ENCODE measurements at places on chromosomes 6 and 20.

DNA sequence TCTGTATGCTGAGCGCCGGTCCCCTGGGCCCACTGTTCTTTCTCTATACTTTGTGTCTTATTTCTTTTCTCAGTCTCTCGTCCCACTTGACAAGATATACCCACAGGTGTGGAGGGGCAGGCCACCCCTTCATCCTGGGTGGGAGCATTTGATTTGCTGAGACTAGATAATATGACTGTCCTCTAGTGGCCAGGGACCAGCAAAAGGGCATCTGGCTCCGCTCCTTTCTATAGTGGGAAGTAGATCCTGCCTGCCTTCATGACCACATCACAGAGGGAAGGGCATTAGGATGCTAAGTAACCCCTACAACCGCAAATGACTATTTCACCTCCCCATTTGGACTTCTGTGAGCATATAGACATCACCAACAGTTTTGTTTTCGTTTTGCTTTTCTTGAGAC is 64.5 kb downstream of the TRMT6 start:
- no peak for DNase-seq

- no peak for DNase-seq
These were observed 86.4 kb upstream of the POU3F2 start for GRCh38 chr6:98747960-98748359.

GRCh38 chr20:46324960-46325703 is 16.8 kb upstream of the CDH22 start:
- DNase-seq = no peak

DNA sequence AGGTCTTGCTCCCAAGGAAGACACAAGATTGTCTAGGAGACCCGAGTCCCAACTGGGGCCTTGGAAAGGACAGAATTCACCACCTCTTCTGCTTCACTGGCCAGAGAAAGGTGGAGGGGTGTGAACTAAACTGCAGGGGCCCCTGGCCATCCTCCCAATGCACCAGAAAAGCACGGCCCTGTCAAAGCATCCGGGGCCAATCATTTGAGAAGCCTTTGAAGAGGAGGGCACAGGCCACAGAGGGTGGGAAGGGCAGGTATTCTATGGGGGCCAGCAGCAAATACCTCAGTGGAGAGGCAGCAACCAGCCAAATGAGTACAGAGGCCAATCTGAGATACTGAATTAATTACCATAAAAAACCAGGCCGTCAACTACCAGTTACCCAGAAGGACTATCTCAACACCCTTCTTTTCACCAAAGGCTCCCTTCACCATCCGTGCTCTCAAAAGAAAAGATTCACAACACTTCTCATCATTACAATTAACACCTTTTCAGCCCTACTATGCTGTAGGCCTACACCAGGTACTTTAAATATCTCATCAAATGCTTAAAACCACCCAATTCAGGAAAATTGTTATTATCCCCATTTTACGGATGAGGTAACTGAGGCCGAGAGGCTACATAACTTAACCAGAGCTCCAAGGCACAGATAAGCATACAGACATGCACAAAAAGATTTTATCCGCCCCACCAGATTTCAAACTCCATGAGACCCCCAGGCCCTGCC is 50.7 kb downstream of the TRERF1 start:
- no peak for DNase-seq

DNA sequence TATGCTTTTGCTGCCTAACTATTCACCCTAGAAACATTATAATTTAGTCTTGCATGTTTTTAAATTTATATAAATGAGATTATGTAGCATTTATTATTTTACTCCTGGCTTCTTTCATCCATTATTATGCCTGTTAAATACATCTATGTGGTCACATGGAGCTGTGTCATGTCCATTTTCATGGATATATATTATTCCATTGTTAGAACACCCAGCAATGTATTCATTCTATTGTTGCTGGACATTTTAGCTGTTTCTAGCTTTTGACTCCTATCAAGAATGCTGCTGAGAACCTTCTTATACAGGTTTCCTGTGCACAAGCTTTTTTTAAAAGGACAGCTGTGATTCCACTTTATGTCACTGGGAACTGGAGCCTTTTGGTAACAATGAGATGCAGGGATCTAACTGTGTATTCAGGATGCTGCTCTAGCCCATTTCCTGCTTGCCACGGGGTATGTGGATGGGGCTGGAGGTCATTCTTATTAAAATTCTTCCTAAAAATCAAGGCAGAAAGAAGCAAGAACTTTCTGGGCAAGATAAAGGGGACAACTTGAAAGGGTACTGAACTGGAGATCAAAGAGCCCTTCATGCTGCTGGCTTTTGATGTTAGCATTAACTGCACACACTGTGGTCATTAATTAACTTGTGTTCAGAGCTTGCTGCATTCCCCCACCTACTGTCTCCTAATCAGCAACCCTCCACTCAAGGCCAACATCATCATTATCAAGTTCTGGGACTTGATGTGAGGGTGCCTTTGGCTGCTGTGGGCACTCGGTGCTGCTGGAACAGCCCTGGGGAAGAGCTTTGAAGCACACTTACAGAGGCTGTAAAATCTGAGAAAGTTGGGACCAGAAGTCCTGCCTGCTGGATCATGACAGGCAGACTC is 96.6 kb upstream of the AKIRIN2 start:
- DNase-seq = no peak

DNA sequence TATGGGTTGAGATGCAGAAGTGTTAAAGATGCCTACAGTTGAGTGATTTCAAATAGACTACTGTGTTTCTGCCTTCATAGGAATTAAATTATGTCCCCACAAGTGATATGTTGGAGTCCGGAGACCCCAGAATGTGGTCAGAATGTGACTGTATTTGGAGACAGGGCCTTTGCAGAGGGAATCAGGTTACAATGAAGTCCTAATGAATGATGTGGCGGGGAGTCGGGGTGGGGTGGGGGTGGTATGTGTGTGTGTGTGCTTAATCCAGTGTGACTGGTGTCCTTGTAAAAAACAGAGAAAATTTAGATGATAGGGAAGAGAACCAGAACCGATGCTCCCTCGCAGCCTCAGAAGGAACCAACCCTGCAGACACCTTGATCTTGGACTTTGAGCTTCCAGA is 448.2 kb downstream of the QKI start:
- DNase-seq = no peak

- DNase-seq = no peak
These were observed 401.2 kb upstream of the HTR1E start for GRCh38 chr6:86536121-86536520.

GRCh38 chr6:7268362-7268761 is 44.6 kb downstream of the SSR1 start:
- no peak for DNase-seq

DNA sequence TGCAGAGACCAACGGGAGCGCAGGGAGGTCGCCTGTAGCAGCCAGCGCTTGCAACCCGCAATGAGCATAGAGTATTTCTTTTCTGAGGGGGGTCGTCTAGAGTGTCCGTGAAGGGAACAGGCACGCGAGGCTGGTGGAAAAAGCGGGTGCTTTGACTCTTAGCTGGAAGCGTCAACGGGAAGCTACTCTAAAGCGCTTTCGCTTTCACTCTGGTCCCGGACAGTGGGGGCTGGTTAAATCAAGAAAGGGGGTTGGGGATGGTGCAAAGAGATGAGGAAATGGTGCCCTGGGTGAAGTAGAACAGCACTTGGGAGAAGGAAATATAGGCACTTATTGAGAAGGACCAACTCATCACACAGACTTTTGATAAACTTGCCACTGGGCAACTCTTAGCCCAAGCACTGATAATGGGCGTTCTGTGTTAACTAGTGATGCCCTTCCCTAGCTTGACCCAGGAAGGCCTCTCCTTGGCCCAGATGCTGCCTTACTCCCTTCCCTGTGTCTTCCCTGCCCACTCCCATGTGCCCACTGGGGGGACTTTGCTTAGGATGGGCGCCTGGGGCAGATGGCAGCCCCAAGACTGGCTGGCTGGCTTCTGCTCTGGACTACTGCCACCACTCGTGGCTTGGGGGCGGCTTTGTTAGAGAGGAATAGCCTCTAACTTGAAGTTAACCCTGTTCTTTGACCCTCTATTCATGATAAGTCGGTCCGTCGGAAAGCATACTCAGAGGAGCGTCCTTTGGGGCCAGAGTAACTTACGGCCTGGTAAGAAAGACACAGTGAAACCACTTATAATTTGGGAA is 585 bp downstream of the PSMB9 start:
- no peak for DNase-seq

DNA sequence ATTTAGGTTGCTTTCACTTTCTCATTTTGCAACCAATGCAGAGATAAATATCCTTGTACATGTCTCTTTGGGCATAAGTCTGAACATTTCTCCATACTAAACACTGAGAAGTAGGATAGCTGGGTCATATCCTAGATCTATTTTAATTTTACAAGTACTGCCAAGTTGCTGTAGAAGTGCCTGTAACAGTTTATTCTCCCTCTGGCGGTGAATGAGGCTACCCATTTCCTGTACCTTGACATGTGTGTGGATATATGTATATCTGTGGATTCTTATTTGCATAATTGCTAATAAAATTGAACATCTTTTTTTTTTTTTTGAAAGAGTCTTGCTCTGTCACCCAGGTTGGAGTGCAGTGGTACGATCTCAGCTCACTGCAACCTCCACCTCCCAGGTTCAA is 48.0 kb upstream of the PNRC1 start:
- DNase-seq = no peak

DNA sequence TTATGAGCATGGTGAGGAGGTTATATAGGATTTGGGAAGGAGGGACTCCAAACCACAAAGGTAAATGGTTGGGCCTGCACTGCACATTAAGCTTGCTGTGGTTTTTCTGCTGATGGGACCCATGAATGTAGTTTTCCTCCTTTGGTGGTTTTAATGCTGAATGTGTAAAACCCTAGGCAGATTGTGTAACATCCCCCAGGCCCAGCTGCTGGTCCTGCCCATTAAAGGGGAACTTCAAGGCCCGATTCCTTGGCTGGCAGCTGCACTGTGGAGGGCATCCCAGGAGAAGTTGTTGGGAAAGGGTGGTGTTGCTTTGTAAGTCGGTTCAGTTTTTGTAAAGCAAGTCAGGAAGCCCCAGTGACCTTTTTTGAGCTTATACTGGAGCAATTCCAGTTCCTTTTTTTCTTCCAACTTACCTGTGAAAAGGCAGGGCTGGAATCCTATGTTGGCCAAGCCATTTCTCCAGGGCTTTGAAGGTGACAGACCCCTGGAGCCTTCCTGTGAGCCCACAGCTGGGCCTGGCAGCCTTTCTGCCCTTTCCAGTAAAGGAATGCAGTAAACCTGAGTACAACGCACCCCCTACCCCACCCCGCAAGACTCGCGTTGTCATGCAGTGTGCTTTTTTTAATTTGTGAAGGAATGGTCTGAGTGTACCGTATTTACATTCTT is 43.1 kb upstream of the NAA20 start:
- DNase-seq = no peak

GRCh38 chr20:61166324-61166723 is 85.7 kb upstream of the CDH4 start:
- DNase-seq = no peak

GRCh38 chr6:43292763-43293318 is 5.2 kb upstream of the SLC22A7 start:
- no peak for DNase-seq

GRCh38 chr6:13763740-13764381 is 50.5 kb downstream of the MCUR1 start:
- DNase-seq = no peak

GRCh38 chr6:168884646-168885086 is 369.0 kb downstream of the THBS2 start:
- DNase-seq = peak; percentile 5

DNA sequence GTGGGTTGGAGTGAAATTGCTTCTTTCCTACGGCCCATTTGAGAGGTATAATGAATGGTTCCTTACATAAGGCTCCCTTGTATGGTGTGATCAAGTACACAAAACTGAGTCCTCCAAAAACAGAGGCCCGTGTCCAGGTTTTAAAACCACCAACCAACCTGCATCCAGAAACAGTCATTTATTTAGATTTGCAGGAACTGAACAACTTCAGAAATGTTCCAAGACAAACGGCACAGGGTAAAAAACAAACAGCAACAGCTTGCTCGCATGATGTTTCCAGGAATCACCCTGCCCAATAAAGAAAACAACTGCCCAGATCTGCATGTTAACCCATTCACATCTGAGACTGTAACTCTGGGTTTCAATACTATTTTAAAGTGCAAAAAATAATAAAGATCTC is 40.2 kb upstream of the TRAM2 start:
- DNase-seq = no peak

DNA sequence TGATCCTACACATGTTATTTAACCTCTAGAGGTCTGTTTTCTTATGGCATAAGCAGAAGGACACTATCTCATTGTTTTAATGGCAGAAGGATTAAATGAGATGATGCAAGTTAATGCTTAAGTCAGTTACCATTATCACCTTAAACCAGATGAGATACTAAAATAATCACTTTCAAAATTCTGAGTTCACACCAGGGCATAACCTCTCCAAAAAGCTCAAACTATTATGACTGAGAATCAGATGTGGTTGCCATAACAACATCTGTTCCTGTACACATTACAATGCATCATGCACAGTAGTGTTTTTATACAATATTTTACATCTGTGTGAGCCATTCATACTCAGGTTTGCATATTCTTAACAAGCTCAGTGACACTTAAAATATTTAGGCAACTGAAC is 10.2 kb downstream of the ADNP start:
- no peak for DNase-seq

- DNase-seq = no peak
These were observed 191.9 kb downstream of the MOXD1 start for GRCh38 chr6:132209351-132209750.

DNA sequence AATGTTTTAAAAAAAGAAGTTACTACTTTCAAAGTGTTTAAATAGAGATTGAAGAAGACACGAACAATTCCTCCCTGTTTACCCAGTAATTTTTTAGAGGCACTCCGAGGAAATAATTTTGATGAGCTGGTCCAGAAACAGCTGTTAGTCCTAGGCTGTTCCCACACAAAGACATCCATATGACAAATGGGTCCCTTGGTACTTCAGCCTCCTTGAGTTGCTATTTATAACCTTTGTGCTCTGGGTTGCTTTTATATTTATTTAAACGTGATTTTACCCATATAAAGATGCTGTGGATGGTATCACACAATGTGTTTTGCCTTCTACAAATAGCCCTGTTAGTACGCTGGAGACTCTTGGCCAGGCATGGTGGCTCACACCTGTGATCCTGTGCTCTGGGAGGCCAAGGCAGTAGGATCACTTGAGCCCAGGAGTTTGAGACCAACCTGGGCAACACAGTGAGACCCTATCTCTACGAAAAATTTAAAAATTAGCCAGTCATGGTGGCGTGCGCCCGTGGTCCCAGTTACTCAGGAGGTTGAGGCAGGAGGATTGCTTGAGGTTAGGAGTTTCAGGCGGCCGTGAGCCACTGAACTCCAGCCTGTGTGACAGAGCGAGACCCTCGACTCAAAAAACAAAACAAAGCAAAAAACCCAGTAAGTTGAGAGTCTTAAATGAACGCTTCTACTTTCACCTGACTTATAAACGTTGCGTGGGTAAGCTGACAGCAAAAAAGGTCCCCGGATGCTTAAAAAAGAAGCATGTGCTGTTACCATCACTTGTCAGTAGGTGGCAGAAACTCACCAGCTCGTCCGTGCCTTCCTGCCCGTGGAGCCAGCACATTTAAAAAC is 56.9 kb upstream of the ARMH2 start:
- peak; percentile 34 for DNase-seq

GRCh38 chr6:159256128-159256527 is 86.9 kb downstream of the FNDC1 start:
- DNase-seq = no peak

GRCh38 chr6:82741996-82742385 is 323.6 kb downstream of the UBE3D start:
- no peak for DNase-seq

All from glomerular endothelial cell (primary cell).